GM23248 (cell line): ENCODE measurements at places on chromosomes 11 and 22. TPM values are rescaled to one million over a fixed set of nuclear protein-coding genes. Genes with fewer than 3 reads are reported as not detected.

The RASD2 gene
- polyA plus RNA-seq = 1.5 and 1.6 TPM in 2 replicates

The MRGPRX4 gene
- not detected in 2 replicates for polyA plus RNA-seq

The ZP1 gene
- polyA plus RNA-seq = 0.51 and 1.0 TPM in 2 replicates

The SCUBE2 gene
- polyA plus RNA-seq = 0.67 and 1.3 TPM in 2 replicates

GRCh38 chr11:17979770-17980371 is 33.0 kb downstream of the SERGEF start:
- H3K27me3 ChIP-seq = no peaks in the 10 kb centered on the region
- H3K27ac ChIP-seq = no peak overlapping the region
- no peaks in the 10 kb centered on the region for H3K36me3 ChIP-seq

GRCh38 chr22:39173050-39173706 is 20.7 kb upstream of the CBX7 start:
- no peak overlapping the region for H3K27ac ChIP-seq
- no peaks in the 10 kb centered on the region for H3K27me3 ChIP-seq
- H3K36me3 ChIP-seq = no peaks in the 10 kb centered on the region

DNA sequence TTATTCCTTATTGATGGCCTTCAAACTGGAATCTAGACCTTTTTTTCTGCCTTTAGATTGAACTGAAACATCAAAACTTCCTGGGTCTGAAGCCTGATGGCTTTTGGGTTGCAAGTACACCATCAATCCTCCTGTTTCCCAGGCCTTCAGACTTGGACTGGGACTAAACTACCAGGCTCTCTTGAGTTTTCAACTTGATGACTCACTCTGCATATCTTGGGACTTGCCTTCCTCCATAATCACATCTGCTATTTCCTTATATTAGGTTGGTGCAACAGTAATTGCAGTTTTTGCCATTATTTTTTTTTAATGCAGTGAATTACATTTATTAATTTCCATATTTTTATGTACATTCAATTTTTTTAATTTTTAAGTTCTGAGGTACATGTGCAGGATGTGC is 7.0 kb downstream of the OR51B5 start:
- no peaks in the 10 kb centered on the region for H3K27me3 ChIP-seq
- H3K4me3 ChIP-seq = no peak overlapping the region
- DNase-seq = peak; percentile 26
- peaks cover 15% of the 10 kb centered on the region for H3K4me1 ChIP-seq
- no peaks in the 10 kb centered on the region for H3K36me3 ChIP-seq

GRCh38 chr11:38538866-38539680 is 1941.0 kb upstream of the RAG2 start:
- no peak overlapping the region for H3K27ac ChIP-seq
- no peaks in the 10 kb centered on the region for H3K4me1 ChIP-seq
- H3K4me3 ChIP-seq = no peak overlapping the region
- H3K27me3 ChIP-seq = no peaks in the 10 kb centered on the region

GRCh38 chr11:128660947-128661346 is 32.9 kb upstream of the FLI1 start:
- DNase-seq = peak; percentile 6
- no peaks in the 10 kb centered on the region for H3K4me1 ChIP-seq
- no peak overlapping the region for H3K4me3 ChIP-seq
- H3K27me3 ChIP-seq = 0 out of 2 replicates have a peak, but pooled peaks cover 6% of the 10 kb centered on the region

DNA sequence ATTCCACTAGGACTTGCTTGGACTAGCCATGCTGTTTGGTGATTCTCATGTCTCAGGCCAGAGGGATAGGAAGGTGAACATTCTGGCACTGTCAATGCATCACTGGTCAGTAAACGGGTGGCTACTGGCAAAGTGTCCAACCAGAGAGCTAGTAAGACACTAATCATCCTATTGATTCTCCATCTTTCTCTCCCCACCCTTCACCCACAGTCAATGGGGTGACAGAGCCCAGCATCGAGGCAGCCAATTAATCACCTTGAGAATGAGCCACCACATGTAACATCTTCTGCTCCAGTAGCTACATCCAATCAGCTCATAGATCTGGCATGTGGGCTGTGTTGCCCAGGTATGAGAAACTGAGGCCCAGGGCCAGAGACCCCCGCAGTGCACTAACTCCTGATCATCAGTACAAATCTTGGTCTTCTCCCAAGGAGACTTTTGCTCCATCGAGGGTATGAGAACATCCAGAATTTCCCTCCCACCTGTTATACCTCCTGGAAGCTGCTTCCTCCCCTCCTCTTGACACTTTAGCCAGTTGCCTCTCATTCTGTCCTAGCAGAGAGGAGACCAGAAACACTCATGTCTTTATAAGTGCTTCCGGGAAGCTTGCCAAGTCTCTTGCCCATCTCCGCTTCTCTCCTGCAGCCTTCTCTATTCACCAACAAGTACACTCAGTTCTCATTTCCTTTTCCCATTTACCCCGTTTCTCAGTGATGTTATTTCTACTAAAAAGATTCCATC is 17.0 kb downstream of the HTR3A start:
- H3K4me1 ChIP-seq = no peaks in the 10 kb centered on the region
- H3K27me3 ChIP-seq = peaks cover 23% of the 10 kb centered on the region
- no peak overlapping the region for H3K27ac ChIP-seq
- no peak for DNase-seq
